ENCODE measurements at places on chromosomes 7 and 10. TPM values are rescaled to one million over a fixed set of nuclear protein-coding genes. Genes with fewer than 3 reads are reported as not detected.

GRCh38 chr10:127414024-127414423 is 135.1 kb upstream of the NPS start:
- no peak for DNase-seq

GRCh38 chr10:15374156-15374555 is 3.1 kb upstream of the FAM171A1 start:
- DNase-seq: no peak

- no peak for DNase-seq
Measured at GRCh38 chr10:72611783-72612182, 14.1 kb downstream of the MICU1 start.

Gene CHN2
- 5.1 TPM for total RNA-seq

Gene RHOBTB1
- total RNA-seq: 1.5 TPM

DNA sequence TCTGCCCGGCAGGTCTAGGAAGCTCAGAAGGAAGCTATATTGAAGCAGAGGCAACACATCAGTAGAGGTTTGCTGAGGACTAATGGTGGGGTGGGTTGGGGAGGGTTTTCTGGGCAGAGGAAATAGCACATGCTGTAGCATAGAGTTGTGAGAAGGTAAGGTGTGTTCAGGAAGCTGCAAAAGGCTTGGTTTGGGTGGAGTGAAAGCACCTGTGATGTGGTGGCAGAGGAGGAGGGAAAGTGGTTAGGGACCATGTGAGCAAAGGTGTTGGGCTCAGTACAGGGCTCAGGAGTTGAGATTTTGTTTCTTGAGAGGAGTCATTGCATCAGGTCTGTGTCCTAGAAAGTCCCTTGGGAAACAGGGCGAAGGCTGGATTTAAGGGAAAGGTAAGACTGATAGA is 294.6 kb downstream of the SORCS3 start:
- no peak for DNase-seq
